ENCODE measurements at places on chromosomes 4 and X.
A peak's percentile ranks its signal among the peaks of the same experiment; 100 is the strongest.

- DNase-seq: no peak
Measured at GRCh38 chr4:113303315-113303714, 253.9 kb downstream of the ANK2 start.

GRCh38 chr4:173365359-173365996 lies 5.3 kb upstream of the SAP30 start:
- no peak for DNase-seq

GRCh38 chr4:71184195-71184781 lies 154.5 kb upstream of the SLC4A4 start:
- DNase-seq: peak; percentile 14

DNA sequence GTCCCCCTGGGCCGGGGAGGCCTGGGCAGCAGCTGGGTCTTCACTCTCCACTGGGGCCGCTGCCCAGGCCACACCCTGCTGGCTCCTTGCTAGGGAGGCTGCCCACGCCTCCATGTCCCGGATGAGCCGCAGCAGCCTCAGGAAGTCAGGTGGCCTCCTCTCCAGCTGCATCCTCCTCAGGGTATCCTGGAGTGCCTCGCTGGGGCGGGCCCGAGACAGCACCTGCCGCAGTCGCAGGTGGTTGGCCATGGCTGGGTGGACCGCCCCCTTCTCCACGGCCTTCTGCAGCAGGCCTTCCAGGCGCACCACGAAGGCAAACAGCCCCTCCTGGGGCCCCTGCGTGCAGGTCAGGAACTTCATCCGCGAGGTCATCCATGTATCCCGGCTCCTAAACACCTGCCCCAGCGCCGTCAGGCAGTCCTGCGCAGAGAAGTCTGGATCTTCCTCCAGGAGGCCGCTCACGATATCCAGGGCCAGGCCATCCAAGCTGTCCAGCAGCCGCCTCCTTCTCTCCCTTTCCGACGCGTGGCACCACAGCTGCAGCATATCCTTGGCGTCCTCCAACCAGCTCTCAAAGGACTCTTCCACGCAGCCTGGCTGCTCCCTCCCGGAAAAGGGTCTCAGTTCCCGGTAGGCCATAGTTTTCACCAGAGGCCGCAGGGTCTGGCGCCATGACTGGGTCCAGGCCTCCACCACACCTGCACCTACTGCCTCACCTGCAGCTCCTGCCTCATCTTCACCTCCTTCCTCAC lies 2.1 kb downstream of the PNMA6F start:
- peak; percentile 69 for DNase-seq

DNA sequence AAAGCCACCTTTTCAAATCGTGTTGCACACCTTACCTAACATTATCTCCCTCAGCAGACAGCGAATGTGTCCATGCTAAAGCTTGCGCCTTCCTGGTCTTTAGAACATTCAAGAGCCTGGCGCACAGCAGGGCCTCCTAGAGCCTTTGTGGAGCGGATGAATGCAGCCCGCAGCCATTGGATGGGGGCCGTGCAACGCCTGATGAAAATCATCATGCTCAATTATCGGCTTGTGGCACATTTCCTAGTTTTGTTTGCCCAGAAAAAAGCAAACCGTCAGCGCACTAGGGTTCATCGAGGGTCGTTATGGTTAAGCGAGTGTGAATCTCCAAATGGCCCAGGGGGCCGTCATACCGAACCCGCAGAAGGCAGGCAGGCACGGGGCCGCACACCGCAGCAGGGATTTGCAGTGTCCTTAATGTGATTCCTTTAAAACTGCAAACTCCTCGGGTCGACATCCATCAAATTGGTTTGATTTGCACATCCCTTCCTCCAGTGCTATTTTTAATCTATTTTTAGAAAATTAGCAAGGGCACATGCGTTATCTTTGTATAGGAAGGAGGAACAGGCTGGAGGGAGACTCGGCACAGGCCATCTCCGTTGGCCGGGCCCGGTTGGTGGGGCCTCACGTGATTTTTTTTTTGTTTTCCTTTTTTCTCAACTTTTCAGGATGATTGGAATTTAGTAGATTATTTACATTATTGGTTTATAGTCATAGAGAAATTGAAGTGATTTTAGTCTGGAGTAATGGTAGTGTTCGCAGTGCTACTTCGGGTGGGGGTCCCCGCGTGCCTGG lies 53.1 kb downstream of the ABLIM2 start:
- peak; percentile 72 for DNase-seq
